Pancreas (tissue), 10 donors: ENCODE measurements at places on chromosomes 13 and 19. TPM values are rescaled to one million over a fixed set of nuclear protein-coding genes. Genes with fewer than 3 reads are reported as not detected.

DNA sequence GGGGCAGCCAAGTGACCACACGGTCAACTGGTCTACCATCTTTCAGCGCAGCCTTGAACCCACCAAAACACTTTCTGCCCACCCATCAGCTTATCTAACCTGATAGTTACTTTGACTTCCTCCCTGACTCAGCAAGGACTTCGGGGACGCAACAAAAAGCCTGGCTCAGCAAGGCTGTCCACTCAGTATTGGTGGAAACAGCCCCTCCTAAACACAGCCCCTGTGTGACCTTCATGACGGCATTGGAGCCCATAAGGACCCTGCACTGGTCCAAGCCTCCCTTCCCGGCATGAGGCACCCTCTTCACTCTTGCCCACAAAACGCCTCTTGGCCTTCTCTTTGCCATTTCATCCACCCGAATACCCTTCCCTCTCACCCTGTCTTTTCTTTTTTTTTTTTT is 39.1 kb downstream of the INSR start:
- no peak for DNase-seq

Gene PTBP1
- 83.3 TPM for total RNA-seq

- no peak for DNase-seq
These were observed 36.1 kb downstream of the GADD45B start for GRCh38 chr19:2511991-2512390.

- DNase-seq: no peak
These were observed 30.1 kb upstream of the OLFM2 start for GRCh38 chr19:9966448-9966847.
